ENCODE measurements at places on chromosomes 7 and 10. TPM values are rescaled to one million over a fixed set of nuclear protein-coding genes. Genes with fewer than 3 reads are reported as not detected.

Gene LRRN3
- total RNA-seq: not detected

Gene SUGCT
- total RNA-seq: 2.2 TPM

Gene FKBP6
- total RNA-seq: not detected

Gene JCAD
- 79.7 TPM for total RNA-seq

Gene LRRC18
- total RNA-seq: not detected

Gene CDH23
- total RNA-seq: not detected

Gene TMEM168
- total RNA-seq: 23.8 TPM

Gene RET
- not detected for total RNA-seq

Gene NUDT13
- total RNA-seq: 2.3 TPM

Gene FAS
- 6.0 TPM for total RNA-seq

Gene EBLN1
- not detected for total RNA-seq

Gene FGL2
- not detected for total RNA-seq

Gene FFAR4
- total RNA-seq: not detected

Gene TRIM50
- total RNA-seq: not detected

Gene HOXA7
- 15.6 TPM for total RNA-seq

Gene PLEKHS1
- not detected for total RNA-seq

Gene NKX2-3
- not detected for total RNA-seq

Gene NUTM2A
- total RNA-seq: 0.14 TPM

Gene MYL7
- not detected for total RNA-seq

Gene TM9SF3
- total RNA-seq: 144 TPM

Gene DLX5
- total RNA-seq: not detected

Gene SPAG6
- total RNA-seq: not detected

Gene ADCY1
- 1.6 TPM for total RNA-seq

Gene SLC16A12
- not detected for total RNA-seq

Gene ANXA8
- total RNA-seq: not detected

Gene NPY4R2
- not detected for total RNA-seq

Gene DLD
- 61.7 TPM for total RNA-seq

Gene UNC5B
- 2.5 TPM for total RNA-seq

Gene LBX1
- not detected for total RNA-seq
